ENCODE measurements at places on chromosomes 1 and 21. TPM values are rescaled to one million over a fixed set of nuclear protein-coding genes. Genes with fewer than 3 reads are reported as not detected.

- no peak for DNase-seq
Measured at GRCh38 chr21:29236201-29236600, 62.5 kb upstream of the BACH1 start.

DNA sequence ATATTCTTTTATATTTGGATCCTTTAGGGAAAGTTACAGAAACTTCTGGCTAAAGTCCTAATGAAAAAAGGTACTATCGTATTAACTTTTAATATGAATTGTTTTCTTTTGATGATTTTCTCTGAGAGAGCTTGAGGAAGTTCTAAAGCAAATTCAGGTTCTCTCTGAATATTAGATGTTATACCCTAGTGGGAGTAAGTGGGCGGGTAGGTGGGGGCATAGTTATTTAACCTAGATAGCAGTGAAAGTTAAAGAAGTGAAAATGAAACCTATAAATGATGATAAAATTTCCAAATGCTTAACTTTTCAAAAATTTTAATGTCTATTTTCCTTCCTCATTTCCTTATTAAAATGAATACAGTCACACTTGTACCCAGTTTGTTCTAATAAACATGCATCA, 26.2 kb upstream of the B3GALT2 start:
- no peak for DNase-seq

DNA sequence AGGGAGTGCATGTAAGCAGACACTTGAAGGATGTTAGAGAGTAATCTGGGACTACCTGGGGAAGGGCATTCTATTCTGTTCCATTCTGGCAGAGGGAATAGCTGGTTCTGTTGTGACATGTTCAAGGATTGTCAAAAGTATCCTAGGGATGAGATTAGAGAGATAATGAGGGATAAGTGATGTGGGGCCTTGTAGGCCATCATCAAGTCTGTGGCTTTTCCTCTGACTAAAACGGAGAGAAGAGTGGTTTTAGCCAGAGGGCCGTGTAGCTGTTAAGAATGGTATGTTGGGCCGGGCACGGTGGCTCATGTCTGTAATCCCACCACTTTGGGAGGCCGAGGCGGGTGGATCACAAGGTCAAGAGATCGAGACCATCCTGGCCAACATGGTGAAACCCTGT, 23.6 kb downstream of the TGFB2 start:
- no peak for DNase-seq

DNA sequence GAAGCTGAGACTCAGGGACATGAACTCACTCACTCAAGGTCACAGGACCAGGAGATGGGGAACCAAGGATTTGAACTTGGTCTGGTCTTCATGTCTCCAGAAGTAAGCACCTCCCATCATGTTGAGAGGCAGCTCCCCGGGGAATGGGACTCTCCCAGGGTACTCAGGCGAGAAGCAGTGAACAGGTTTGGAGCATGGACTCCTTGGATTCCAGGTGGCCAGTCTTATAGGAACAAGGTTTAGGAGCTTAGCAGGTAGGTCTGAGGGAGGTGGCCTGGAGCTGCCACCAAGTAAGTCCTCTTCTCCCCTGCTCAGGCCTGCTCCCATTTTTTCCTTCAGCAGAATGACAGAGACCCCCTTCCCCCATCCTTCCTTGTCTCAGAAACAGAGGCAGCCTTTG, 14.9 kb upstream of the ARHGEF10L start:
- DNase-seq: no peak

- DNase-seq: peak; percentile 45
Measured at GRCh38 chr1:94580367-94581115, 39.0 kb upstream of the F3 start.

- peak; percentile 53 for DNase-seq
Measured at GRCh38 chr21:16579538-16579937, 849.8 kb downstream of the USP25 start.

DNA sequence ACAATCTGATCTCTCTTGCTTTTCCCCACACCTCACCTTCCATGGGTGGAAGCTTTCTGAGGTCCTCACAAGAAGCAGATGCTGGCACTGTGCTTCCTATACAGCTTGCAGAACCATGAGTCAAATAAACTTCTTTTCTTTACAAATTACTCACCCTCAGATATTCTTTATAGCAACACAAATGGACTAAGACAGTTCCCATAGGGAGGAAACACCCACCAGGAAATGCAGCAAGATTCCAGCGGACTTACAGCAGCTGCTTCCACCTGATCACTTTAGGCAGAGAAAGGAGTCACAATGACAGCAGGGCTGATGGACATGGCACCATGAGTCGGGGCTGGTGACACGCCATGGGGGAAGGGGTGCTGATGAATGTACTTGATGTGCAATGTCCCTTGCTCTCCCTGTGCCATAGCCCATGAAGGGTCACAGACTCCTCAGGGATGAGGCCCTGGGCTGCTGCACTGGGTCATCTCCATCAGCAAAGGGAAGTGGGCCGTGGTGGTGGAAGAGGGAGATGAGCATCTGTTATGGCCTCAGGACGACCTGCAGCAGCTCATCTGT, 53.9 kb downstream of the PRSS38 start:
- DNase-seq: peak; percentile 2

- DNase-seq: peak; percentile 6
Measured at GRCh38 chr1:226476648-226477319, 68.9 kb upstream of the PARP1 start.

DNA sequence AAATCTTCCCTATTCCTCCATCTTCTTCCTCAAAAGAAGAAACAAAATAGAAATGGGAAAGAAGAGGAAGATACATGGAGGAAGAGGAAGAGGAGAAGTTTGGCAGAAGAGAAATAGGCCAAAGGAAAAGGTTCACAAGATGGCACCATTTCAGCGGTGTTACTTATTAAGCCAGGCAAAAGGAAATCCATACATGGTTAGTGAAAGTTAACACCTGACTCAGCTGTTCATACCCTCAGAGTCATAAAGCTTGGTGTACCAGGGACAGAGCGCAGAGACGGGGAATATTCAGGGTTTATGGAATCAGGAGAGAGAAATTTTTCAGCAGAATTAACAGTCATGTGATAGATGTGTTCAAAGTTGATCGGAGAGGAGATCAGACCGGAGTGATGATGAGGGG, 70.6 kb downstream of the COQ8A start:
- no peak for DNase-seq

DNA sequence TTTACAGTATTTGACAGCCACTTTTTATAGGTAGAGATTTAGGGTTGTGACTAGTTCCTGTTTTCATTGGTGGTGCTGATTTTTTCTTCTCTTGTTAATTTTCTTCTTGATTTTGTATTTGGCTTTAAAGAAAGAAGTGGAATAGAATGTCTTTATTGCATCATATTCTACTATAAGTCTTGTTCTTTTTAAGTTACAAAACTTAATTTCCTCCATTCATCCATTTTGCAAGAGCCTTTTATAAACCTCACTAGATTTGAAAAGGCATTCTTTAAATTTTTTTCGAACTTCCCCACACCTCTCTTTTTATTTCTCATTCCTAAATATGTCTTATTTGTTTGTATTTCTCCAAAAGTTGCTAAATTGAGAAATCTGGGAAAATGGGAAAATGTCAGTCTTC, 1368.6 kb upstream of the ADGRL4 start:
- peak; percentile 4 for DNase-seq

- DNase-seq: no peak
Measured at GRCh38 chr1:37469386-37469785, 5.0 kb upstream of the ZC3H12A start.

GRCh38 chr21:28944296-28944695, 48.4 kb downstream of the LTN1 start:
- peak; percentile 15 for DNase-seq

LDLRAP1 gene
- 13.5 TPM for polyA plus RNA-seq

DMBX1 gene
- polyA plus RNA-seq: not detected

HPDL gene
- polyA plus RNA-seq: 1.1 TPM
